Fibroblast of skin of left quadriceps (primary cell): ENCODE measurements at places on chromosomes 4 and X.
A peak's percentile ranks its signal among the peaks of the same experiment; 100 is the strongest.

GRCh38 chr4:60223208-60223923 is 976.8 kb upstream of the ADGRL3 start:
- peak; percentile 44 for DNase-seq

DNA sequence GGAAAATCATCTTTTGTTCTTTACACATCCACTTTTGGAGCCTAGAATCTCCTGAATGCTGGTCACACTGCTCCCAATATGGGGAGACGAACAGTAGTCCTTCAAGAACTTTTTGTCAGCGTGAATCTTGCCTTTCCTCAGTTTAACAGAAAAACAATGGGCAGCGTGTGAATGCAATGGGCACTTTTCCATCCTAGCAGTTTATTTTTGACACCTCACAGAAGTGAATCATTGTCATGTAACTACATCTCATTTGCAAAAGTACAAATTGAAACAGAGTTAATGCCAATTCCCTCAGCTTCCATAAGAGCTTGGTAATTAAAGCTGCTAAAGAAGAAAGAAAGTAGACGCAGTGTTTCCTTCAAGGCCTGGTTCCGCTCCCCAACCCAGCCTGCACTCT is 85.5 kb downstream of the DRD5 start:
- no peak for DNase-seq

DNA sequence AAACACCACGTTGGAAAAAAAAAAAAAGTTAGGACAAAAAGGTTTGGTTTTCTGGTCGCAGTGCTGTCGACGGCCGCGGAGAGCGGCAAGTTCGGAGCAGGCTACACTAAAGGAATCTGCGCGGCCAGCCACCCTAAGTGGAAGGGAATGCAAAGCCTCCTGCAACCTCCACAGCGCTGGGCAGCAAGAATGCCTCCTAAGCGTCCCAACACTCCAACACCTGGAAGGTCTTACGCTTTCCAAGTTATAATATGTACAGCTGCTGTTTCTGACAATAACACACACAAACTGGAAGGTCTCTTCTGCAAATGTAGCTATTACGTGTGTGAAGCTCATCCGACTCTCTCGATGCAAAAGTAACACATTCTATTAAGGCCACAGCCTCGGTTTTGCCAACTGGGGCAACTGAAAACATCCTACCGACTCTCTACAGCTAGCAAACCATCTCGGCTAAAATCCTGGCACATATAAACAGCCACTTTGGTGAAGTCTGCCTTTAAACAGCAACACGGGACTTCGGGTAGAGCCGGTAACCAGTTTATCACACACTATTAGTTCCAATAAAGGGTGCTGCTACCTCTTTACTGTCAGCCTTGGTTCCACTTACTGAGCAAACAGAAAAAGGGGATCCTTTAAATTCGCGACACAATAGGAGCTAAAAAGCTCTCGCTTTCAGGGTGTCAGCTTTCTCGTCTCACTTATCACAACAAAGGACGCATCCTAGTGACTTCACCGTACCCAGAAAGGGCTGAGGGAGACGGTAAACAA is 895 bp downstream of the SMIM14 start:
- DNase-seq: no peak

- no peak for DNase-seq
These were observed 58.3 kb downstream of the TLR10 start for GRCh38 chr4:38724475-38724808.

DNA sequence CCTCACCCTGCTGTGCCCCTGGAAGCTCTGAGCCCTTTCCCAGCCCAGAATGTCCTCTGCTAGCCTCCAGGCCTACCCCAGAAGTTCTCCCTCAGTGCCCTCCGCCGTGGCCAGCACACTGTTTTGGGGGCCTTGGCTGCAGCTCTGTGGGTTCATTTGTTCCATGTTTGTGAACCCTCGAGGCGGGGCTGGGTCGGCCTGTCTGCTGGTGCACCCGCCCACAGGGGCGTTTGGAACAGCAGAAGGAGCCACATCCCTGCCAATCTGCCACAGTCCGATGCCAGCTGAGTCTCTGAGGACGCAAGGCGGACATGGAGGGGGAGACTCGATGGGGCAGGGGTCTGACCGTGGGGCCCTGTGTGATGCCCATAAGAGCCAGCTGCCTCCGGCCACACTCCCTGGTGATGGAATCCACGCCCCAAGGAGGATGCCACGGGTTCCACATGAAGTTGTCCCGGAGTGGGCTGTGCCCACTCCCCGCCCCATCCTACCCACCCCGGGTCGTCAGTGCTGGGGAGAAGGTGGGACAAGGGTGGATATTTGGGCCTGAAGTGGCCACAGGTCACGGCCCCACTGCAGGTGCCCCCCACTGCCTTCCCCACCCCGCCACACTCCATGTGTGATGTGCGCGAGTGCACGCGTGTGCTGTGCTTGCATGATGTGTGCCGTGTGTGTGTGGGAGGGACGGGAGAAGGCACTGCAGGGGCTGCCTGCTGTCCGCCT is 7.1 kb downstream of the ATP5ME start:
- no peak for DNase-seq

DNA sequence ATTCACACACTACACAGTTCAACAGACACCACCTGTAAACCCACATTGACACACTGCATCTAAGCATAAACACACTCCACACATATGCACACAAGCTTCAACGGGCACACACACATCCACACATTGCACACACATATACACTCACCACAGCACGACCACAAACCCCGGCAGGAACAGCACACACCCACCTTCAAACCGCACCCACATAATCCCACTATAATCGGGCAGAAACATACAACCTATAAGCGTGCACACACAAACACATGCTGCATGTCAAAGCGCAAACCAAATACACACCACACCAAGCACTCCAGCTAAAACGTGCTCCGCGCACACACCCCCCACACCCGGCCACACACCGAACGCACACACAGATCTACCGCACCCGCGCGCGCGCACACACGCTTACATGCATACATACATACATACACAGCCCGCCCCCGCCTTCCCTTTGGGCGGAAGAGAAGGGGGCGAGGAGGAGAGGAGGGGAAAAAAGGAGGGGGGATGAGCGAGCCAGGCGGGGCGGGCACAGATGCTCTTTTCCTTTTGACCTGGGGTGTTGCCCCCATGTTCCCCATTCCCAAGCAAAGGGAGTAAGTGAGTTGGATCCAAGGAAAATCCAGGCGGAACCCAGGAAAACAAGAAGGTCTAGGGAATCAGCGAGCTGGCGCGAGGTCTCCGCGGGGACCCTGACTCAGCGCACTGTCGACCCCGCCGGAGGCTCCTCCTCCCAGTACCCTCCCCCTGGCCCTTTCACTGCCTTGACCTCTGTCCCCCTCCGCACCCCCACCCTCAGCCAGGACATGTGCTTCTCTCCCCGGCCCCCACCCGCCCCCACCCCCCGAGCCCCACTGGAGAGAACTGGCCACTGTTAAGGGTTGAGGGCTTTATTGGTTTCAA is 9.9 kb downstream of the ARHGAP36 start:
- no peak for DNase-seq

GRCh38 chr4:164318350-164318749 is 435.6 kb upstream of the SMIM31 start:
- DNase-seq: no peak

- DNase-seq: peak; percentile 47
These were observed 209.1 kb upstream of the ANXA10 start for GRCh38 chr4:167883266-167883665.

DNA sequence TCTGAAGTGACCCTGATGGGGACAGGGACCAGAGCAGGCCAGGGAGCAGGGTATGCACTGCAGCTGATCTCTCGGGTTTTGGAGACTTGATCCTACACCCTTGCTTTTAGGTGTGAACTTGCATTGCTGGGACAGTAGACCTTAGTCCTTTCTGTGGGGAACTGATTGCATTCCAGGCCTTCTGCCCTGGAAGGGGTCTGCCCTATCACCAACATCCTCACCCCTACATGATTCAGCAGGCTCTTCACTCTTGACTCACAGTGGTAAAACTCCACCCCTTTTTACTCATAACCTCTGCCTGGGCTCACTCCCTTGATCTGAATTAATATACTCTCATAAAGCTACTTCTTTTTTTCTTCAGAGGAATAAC is 6.6 kb upstream of the DDX60L start:
- DNase-seq: no peak

DNA sequence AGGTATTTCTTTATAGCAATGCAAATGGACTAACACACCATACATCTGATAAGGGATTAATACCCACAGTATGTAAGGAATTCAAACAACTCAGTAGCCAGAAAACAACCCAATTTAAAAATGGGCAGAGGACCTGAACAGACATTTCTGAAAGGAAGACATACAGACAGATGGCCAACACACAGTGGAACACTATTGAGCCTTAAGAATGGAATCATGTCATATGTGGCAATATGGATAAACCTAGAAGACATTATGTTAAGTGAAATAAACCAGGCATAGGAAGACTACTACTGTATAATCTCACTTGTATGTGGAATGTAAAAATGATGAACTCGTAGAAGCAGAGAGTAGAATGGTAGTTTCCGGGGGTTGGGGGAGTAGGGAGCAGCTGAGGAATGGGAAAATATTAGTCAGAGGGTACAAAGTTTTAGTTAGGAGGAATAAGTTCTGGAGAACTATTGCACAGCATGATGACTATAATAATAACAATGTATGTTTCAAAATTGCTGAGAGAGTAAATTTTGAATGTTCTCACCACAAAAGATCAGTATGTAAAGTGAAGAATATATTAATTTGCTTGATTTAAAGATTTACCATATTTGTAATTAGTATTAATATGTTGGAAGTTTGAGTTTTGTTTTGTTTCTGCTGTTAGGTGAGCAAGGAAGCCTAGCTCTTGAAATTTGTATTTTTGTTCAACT is 25.2 kb downstream of the WDR44 start:
- DNase-seq: peak; percentile 18

GRCh38 chrX:151722241-151722846 is 6.5 kb downstream of the FATE1 start:
- DNase-seq: no peak

- DNase-seq: no peak
These were observed 44.4 kb downstream of the LRBA start for GRCh38 chr4:150970685-150971151.

- DNase-seq: no peak
These were observed 1.9 kb downstream of the GASK1B start for GRCh38 chr4:158170691-158171561.

- DNase-seq: no peak
These were observed 21.9 kb upstream of the EMCN start for GRCh38 chr4:100539706-100540105.

DNA sequence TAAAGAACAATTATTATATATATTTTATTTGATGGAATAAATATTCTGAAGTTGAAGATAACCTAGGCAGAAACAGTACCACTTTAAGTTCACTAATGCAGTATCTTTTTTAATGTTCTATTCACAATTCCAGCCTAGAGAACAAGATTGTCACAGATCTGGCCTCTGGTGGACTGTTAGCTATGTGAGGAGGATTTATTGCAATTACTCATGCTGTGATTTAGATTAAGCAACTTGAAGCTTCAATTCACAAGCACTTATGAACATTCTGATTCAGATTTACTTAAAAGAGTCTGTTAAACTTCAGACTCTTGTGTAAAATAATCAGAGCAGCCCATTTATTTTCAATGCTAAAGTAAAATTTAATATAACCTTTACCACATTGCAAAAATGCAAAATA is 1489.8 kb downstream of the STIM2 start:
- peak; percentile 29 for DNase-seq

DNA sequence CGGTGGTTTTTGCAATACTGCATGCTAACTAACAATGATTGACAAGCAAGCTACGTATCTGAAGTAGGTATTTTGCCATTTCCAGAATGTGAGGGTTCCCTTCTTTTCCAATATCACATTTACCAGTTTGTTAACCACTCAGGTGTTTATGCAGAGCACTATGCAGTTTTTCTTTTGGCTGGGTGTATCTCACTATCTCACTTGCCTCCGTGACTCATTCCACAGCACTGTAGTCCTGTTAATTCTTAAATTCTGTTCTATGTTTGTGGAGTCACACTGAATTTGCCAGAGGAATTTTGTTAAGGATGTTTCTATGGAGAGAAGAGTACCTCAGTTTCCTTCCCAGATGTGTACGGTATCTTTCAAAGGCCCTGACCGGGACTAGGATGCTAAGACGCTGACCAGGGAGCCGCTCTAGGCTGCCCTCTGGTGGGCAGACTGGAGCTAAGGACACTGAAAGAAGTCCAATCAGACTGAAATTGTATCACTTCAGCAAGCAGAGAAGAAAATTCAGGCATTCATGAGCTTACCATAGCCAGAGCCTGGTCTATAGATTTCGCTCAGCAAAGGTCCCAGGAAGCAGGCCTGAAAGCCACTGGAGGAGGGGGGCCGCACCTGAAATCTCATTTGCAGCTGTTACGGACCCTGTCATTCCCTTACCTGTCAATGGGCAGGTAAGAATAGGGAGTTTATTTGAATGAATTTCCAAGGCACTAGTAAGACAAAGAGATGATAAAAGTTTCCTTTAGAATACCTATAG is 388.4 kb upstream of the SPOCK3 start:
- peak; percentile 34 for DNase-seq

GRCh38 chr4:138034871-138035270 is 207.3 kb downstream of the SLC7A11 start:
- peak; percentile 60 for DNase-seq

DNA sequence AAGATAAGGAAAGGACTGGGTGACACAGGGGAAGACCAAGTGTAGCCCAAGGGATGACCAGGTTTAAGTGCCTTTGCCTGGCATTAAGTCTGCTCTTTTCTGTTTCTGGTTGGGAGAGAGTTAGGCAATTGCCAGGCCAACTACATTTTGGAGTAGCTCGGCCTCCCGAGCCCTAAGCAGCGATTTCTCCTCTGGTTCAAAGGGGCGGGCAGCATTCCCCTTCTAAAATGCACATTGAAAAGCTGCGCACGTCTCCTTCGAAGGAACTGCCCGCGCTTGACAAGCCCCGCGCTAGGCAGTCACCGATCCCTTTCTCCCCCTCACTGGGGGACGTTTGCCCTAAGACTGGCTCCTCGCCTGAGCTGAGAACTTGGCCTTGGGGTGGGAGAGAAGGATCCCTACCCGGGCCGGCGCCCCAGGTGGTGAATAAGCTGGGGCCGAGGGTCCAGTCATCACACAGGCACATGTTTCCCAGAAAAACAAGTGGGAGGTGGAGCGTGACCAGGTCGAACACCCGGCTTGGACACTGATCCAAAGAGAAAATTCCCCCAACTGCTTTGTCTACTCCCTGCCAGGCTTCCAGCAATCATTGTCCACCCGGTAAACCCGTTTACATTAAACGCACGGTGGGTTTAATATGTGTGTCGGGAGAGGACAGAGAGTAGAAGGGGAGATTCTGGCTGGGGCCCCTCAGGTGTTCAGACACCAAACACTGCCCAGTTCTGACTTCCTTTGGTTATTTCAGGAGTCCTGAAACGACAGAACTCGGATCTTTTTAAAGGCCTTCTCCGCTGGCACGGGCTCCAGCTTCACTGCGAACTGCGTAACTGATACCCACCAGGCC is 4.0 kb downstream of the ARX start:
- DNase-seq: no peak

- DNase-seq: no peak
These were observed 405 bp upstream of the ZAR1 start for GRCh38 chr4:48489683-48490011.
